Spinal cord (tissue), 10 donors: ENCODE measurements at places on chromosomes 5 and 9.

GRCh38 chr5:4205398-4205797 lies 609.8 kb downstream of the IRX1 start:
- no peak for DNase-seq

GRCh38 chr5:122009436-122009835 lies 47.7 kb downstream of the SRFBP1 start:
- no peak for DNase-seq

DNA sequence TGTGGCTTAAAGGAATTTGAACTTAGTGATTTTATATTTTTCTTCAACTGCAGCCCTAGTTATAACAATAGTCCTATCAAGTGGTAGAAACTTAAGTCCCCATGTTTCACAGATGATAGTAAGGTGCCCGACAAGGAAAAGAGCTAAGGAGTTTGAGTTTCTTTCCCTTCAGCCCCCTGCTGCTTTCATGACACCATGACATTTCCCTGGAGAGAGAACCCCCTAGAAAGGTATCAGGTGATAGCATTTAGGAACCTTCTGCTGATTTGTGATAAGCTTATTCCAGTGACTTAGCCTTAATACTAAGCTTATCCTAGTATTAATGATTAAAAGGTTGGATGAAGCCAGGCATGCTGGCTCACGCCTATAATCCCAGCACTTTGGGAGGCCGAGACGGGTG lies 623.8 kb upstream of the TYRP1 start:
- DNase-seq, result no peak

GRCh38 chr5:151868451-151868850 lies 56.2 kb downstream of the GLRA1 start:
- no peak for DNase-seq

GRCh38 chr9:87445646-87446045 lies 52.0 kb upstream of the DAPK1 start:
- DNase-seq, result peak; percentile 40

- no peak for DNase-seq
These were observed 117.0 kb downstream of the NXNL2 start for GRCh38 chr9:88651682-88652633.

DNA sequence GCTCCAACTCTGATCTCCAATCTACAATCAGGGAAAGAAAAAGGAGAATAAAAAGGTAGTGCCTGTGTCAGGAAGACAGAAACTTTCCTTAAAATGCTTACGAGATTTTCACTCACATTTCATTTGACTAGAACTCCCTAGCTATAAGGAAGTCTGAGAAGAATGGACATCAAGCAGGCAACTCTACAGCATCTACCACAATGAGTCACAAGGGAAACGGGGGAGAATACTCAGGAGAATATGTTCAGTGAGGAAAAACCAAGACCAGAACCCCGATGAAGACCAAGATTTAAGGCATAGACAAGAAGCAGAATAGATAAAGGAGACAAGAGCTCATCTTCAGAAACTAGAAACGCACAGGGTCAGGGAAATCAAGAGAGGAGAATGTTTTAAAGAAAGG lies 9.0 kb upstream of the SETD9 start:
- no peak for DNase-seq

GRCh38 chr5:132530946-132531345 lies 12.4 kb downstream of the IL5 start:
- DNase-seq, result no peak

DNA sequence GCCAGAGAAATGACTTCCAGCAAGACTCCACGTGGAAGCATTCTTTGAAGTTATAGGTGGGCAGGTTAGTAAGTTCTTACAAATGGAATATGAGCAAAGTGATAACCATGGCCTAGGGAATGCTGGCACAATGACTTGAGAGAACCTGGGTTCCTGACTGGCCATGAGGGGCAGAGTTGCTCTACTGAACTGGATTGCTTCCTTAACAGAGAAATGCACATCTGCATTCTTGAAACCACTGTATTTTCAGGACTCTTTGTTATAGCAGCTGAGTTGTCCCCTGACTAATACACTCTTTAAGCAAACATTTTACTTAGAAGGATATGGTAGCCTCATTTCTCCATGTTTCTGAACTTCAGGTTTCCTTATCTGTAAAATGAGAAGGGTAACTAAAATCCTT lies 108.3 kb upstream of the GNA14 start:
- DNase-seq, result no peak

DNA sequence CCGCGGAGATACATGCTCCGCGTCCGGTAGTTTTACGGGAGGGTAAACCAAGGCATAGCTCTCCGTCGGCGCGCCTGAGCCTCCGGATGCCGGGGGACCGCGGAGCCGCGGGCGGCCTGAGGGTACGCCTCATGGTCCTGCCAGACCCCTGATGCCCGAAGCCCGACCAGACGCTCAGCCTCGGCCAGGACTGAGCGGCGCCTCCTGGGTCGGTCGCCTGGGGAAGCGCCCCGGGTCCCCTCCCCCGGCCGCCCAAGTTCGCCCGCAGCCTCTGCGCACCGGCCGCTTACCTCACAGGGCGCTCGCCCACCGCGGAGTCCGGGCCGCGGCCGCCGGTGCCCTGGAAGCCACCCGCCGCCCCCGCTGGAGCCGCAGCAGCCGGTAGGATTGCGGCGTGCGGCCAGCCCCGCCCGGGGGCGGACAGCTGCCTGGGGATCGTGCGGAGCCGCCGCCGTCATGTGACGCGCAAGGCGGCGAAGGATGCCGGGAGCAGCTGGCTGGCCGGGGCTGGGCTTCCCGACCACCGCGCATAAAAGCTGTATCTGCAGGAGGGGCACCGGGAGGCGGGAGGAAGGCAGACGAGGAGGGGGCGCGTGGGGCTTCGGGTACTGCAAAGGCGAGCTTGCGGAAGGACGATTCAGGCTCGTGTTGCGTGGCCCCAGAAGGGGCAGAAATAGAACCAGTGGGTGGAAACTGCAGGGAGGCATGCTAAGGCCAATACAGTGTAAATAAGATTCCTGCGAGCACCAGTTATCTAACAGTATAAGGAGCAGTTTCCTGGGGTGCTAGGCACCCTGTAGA lies at the start of gene FBXO10:
Gene FBXO10 (minus strand): TSS at position 460 of the 801 bp plus-strand sequence. CDS start 34,612 bp downstream, outside the sequence.
- DNase-seq, result peak; percentile 78

- DNase-seq, result no peak
These were observed 548.2 kb upstream of the CLINT1 start for GRCh38 chr5:158406884-158407823.

GRCh38 chr9:129317179-129318011 lies 139.3 kb upstream of the IER5L start:
- no peak for DNase-seq

DNA sequence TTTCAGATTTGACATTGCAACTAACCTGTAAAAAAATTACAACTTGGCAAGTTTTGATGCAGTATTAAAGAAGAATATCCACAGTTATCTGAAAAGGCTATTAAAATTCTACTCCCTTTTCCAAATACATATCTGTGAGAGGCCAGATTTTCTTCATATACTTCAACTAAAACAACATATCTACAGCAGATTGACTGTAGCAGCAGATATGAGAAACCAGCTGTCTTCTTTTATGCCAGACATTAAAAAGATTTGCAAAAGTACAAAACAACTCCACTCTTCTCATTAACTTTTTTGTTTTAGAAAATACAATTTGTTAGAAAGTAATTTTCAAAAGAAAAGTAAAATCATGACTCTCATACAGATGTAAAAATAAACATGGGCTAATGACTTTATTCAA lies 281.1 kb upstream of the PCSK5 start:
- no peak for DNase-seq

GRCh38 chr5:114419067-114419388 lies 57.2 kb downstream of the KCNN2 start:
- DNase-seq, result no peak

DNA sequence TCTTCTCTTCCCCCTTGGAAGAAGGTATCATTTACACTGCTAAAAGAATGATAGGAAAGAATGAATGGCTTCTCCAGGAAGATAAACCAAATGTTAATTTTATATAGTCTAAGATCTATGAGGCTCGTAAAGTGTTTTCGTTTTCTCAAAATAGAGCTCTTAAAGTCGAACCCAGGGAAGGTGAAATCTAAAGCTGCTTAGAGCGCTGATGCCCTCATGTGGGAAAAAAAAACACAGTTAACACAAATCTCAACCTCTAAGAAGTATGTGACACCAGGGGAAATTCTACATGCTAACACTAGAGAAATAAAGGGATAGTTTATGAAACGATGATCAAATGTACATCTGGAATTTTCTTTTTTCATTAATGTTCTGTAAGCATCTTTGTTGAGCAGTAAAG lies 257.9 kb downstream of the RASEF start:
- peak; percentile 9 for DNase-seq

DNA sequence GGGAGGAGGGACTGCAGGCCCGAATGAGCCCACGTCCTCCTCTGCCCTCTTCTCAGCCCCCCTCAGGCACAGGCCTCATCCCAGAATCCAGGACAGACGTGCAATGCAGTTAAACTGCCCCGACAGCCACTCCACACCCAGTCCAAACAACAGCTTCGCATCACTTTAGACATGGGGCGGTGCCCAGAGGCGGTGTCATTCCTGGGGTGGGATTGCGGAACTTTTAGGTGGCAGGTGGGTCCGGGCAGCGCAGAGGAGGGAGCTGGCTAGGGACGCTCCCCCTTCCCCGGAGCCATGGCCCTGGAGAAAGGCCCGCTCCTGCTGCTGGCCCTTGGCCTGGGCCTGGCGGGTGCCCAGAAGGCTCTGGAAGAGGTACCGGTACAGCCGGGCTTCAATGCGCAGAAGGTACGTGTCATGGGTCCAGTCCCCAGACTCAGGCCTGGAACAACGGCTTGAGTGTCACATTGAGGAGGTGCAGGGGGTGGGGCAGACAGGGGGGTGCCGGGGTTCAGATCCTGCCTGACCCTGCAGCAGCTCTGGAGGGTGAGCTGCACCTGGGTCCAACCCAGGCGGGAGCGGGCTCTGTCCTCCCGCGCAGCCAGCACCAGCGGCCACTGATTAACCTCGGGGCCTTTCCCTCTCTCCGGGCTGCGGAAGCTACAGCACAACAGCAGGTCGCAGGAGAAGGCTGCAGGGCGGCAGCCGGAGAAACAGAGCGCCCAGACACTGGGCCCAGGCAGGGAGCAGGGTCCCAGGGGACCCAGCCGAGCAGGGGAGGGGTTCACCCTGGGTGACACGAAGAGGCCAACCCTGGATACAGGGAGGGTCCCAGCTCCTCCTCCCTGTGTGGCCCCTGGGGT lies 25.2 kb downstream of the GLT6D1 start:
- no peak for DNase-seq

DNA sequence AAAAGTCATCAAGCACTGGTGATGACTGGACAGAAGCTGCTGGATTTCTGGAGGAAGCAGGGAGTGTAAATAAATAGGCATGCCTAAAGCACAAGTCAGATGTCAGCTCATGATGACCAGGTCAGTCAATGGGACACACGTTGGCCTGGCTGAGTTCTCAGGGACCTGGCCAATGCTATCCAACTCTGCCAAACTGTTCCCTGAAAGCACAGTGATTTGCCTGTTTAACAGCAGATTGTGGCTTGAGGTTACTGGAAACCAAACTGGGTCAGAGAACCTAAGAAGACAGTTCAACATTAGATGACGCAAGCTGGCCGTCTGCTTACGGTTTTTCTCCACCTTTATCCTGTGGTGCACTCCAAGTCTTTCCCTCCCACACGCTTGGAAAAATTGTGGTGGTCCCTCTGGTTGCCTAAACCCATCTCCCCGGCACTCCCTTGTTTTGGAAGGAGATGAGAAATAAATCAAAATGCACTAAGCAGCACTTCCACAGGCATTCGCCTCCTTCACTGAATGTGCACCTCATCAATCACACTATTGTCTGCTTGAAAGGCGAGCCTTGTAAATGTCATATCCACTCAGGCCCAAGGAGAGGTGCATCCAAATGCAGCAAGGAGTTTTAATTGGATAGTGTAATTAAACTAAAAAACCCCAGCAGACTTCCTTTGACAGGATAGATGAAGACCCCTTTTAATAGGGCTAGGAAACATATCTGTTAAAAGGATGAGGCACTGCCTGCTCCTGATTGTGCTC lies 199.4 kb downstream of the GAPVD1 start:
- no peak for DNase-seq

DNA sequence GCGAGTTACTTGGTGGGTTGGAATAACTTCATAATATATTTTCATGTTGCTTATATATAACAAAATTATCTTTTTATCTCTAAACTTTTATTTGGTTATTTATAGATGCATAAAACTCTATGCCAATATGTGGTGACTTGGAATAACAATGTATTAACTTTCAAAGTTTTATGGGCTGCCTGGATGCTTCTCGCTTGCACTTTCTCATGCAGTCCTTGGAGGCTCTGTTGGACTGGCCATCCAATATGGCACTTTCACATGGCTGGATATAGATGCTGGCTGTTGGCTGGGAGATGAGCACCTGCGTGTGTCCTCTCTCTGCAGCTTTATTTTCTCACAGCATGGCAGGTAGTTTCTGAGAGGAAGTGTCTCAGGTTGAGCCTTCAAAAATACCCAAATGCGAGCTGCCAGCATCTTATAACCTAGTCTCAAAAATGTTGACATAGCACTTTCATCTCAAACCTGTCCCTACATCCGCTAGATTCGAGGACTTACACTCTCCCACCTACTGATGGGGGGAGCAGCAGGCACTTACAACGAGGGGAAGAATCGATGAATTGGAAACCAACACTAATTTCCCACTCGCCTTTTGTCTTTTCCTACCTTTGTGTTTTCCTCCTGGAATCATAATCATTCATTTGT lies 48.3 kb upstream of the SMARCA2 start:
- DNase-seq, result no peak

- DNase-seq, result no peak
These were observed 569.5 kb upstream of the SEMA6A start for GRCh38 chr5:117144086-117144485.

GRCh38 chr5:109316634-109317033 lies 93.1 kb downstream of the PJA2 start:
- no peak for DNase-seq

- no peak for DNase-seq
These were observed 357.8 kb downstream of the TMEM167A start for GRCh38 chr5:82719368-82719767.

- peak; percentile 63 for DNase-seq
These were observed 65.9 kb downstream of the DAP start for GRCh38 chr5:10695055-10695649.

DNA sequence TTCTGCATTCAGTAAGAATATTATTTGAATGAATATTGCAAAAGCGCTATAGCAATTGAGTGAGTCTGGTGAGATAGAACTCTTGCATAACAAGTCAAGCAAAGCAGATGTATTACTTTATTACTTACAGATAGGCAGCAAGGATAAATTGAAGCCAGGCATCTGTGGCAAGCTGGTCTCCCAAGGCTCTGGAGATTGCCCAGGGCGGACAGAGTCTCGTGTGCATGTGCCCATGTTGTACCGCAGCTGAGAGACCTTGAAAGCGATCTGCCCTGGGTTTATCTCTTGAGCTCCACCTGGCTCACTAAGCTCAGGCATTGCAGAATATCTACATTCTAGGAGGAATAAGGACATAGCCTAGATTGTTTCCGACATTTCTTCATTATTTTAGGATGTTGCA lies 591.6 kb downstream of the ISL1 start:
- DNase-seq, result no peak

DNA sequence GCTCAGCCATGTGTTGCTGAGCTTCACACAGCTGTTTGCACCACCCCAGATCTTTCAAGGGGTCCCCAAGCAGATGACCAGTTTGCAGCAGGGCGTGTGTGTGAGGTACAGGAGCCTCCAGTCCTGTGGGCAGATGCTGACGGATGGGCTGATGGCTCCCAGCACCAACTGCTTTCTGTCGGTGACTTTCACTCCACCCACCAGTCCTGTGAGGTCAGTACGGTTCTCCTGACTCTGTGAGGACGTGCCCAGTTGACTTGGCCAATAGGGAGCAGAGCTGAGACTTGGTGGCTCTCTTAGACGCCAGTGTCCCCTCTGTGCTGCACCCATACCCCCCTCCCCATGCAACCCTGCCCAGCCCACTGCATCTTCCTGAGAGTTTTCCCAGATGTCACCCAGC lies 19.7 kb downstream of the COL5A1 start:
- DNase-seq, result no peak

GRCh38 chr9:84271531-84271900 lies 69.0 kb downstream of the SLC28A3 start:
- DNase-seq, result peak; percentile 73
